ENCODE measurements at places on chromosomes 4 and X.

GRCh38 chrX:114906984-114907510 is 110.4 kb downstream of the IL13RA2 start:
- DNase-seq = no peak

DNA sequence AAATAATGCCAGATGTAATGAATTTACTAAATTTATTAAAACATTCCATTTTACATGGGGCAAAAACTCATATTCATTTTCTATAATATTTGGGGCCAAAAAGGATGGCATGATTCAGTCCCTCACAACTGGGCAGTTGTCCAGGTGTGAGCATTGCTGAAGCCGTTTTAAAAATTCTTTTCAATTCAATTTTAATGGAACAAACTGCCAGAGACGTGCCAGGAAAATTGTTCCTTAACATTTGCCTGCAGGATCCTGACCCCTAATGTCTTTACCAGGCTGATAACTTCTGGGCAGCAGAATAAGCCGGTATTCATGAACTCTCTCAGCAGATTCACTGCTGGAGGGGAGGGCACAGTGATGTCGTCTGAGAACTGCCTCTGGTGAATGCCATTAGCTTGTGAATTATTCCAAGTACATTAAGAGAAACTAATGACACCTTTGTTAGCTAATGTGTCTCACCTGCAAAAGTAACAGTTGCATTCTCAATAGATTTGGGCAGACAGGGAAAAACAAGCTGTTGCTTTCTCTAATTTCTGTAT is 1445.1 kb upstream of the TENM3 start:
- no peak for DNase-seq

GRCh38 chr4:10105920-10106319 is 10.7 kb downstream of the WDR1 start:
- no peak for DNase-seq

DNA sequence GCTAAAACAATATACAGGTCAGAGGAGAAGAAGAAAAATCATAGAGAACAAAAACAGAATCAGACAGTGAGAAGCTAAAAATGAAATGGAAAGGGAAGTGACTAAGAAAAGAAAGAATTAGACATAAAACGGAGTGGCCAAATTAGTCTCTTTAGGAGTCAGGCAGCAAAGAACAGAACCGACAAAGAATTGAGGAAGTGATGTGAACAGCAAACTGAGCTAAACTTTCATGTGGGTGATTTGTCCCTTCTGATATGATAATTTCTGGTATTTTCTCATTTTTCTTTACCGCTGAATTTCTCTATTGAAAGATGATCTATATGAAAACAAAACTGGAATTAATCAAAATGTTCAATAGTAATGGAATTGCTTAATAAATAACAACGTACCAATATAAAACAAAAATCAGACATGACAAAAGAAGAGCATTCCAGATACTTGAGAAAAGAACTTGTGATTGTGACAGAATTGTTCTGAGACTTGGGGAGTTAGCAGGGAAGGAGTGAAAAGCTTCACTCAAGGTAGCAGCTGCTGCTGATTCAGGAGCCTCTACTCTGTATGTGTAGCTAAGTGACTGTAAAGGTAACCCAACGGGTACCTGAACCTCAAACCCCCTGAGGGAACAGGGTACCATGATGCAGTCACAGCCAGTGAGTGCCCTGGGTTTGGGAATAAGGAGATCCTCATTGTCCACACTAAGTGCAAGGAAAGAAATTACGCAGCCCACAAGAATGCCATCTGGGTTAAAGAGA is 8.8 kb downstream of the TAPT1 start:
- DNase-seq = no peak

DNA sequence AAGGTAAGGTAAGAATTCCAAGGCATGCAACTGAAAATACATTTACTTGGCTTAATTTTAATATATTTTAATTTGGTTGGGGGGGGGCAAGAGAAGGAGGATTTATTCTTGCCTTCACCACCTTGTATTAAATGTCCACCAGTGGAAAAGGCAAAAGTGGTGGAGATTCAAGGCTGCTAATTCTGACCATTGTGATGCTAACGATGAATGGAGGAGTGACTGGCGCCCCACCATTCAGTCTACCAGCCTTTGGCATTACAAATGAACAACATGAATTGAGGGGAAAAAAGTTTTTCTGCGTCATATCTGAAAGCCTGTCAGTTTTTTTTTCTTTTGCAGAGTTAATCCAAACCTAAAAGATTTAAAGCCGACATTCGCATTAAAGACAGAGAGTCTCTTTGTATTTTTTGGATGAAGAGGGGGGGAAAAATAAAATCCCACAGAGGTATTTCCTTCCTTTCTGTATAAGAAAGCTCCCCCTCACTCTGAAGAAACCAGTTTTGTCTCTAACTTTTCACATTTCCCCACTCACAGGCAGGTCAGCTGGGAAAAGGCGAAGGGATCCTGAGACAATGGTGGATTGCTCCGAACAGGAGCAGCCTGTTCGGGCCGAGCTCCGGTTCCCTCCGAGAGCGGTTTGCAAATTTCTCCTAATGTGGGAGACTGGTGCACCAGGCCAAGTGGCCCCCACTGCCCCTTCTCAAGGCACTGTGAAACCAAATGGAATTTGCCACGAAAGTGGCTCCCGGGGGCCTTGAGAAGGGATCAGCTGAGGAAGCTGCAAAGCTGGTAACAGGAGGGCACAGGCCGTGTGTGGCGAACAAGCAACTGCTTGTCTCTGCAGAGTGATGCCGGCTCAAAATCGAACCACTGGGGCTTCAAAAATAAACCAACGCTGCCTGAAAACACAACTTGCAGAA is 28.1 kb downstream of the SHISA3 start:
- no peak for DNase-seq

- no peak for DNase-seq
Measured at GRCh38 chr4:67608027-67608426, 49.5 kb downstream of the STAP1 start.

GRCh38 chrX:107714206-107714891 is 61.2 kb downstream of the TSC22D3 start:
- no peak for DNase-seq

- DNase-seq = peak; percentile 83
Measured at GRCh38 chr4:159175085-159175988, 72.5 kb downstream of the RAPGEF2 start.

DNA sequence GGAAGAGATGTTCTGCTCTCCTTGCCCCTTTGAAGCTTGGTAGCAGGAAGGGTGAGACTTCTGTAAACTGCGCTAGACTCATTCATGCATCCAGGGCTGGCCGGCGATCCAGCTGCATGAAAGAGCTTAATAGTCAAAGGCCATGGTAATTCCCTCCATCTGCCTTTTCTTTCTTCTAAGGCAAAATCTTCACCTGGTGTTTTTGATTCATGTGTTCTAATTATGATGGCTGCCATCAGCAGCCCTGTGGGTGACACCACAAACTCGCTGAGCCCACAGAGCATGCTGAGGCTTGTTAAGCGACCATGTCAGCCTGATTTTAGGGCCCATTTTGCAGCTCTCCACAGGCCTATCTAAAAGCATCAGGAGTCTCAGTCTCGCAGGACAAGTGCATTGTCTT is 450.1 kb upstream of the TENM3 start:
- no peak for DNase-seq

DNA sequence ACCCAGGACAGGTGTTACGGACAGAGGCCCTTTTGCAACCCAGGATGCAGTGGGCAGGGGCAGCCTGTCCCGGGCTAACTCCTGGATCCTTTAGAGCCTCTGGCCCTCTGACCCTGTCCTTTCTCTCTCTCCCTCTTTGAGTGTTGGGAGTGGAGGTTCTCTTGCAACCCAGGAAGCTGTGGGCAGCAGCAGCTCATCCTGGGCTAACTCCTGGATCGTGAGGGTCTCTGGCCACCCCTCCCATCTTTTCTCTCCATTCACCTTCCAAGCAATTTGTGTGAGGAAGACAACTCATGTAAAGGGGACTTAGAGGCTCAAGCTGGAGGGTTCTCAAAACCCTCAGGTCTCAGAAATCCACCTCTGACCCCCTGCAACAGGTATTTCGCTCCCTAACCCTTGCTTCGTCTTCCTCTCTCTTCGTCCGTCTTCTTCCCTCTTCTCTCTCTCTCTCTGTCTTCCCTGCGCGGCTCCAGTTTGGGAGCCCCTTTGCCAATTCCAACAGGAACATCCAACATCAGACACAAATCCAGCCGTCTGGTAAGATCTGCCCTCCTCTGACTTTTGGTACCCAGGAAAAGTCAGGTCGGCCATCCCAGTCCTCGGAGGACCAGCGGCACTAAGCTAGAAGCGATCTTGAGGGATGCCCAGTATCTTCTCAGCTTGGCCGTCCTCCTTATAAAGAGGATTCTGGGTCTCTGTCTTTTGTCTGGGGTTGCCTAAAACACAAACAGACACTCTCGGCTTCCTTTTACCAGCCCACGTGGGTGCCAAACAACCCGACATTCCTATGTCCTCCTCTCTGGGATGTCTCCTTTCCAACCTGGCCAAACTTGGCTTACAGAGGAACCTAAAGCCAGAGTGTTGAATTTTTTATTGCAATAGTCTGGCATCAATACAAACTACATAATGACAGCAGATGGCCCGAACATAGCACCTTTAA is 7.9 kb downstream of the ASMTL start:
- no peak for DNase-seq

DNA sequence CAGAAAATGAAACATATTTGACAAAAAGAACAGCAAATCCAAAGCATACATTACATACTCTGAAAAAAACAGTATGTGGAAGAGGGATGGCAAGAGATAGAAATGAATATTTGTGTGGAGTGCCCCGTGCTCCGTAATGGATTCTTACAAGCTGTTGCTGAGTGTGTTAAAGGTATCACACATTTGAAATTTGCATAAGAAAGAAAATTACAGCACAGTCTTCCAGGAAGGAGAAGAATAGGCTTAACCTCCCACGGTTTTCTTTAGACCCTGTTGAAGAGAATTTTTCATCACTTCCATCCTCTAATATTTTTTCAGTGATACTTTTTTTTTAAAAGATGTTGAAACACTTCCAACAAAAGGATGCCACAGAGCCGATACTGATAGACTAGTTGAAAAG is 1489.4 kb downstream of the RAPGEF2 start:
- DNase-seq = no peak

DNA sequence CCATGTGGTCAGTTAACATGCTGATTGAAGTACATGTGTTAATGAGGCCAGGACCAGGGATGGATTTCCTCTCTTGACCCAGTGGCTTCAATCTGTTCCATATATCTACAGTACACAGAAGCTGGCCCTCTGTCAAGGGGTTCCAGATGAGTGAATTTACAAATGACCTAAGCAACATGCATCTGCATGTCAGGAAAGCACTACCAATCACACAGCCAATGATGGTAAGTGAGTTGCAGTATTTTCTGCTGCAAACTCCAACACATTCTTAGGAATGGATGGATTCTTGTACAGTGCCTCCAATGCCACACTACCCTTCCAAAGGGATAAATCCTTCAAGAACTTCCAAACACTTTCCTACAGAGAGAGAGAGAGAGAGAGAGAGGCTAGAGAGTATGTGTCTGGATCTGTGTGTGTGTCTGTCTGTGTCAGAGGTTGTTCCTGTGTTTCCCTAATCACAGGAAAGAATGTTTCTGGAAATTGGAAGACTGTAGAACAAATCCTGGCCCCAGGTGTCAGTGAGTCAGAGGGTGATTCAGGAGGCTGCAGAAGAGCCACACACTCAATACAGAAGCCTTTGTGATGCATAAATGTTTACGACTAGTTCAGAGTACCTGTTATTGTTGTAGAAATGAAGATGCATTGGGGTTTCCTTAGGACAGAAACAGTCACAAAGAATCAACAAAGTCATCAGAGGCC is 107.5 kb downstream of the GUCY2F start:
- DNase-seq = no peak

DNA sequence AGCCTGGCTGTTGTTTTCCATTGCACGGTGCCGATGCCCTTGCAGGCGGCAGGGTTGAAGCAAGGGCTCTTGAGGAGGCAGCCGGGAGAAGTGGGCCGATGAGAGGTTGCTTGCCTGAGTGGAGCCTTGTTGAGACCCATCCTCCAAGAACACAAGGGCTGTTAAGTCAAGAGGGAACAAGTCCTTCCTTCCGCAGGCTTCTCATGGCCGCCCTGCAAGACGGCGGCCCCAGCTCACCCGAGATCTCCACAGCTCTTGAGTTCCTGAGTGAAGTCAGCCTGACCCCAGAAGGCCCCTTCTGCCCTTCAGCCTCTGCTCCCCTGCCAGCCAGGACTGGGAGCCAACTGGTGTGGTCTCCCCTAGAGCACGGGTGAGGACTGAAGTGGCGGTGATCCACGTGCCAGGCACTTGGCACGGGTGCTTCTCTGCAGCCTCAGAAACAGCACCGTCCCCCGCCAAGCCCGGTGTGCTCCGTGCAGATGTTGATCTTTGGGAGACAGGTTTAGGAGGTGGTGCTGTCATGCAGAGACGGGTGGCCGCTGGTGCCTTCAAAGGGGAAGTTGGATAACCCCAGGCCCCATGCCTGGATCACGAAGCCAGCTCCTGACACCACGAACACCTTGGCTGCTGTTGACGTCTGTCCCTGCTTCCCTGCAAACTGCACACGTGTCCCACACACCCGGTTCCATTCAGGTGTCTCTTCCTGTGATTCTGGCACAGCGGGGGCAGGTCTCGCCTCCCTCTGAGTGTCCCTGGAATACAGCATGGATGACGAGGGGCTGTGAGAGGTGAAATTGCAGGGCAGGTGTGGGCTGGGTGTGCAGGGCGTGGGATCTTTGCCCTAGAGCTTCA is 164.4 kb upstream of the PSAPL1 start:
- DNase-seq = no peak

DNA sequence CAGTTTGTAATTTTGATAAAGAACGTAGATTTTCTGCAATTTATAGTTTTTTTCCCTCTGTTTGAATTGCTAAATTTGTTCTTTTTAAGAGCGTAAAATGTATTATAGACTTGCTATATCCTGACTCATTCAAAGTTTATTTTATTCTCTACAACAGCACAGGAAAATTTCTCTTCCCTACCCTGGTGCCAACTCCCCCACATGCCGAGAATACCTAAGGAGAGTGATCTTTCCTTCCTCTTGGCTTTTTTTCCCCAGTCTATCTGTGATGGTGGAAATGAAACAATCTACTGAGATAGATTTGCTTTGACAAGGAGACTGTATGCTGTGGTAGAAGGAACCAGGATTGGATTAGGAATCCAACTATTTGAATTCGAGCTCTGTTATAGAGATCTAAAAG is 271.6 kb downstream of the TLL1 start:
- no peak for DNase-seq

GRCh38 chr4:30553151-30553550 is 167.0 kb upstream of the PCDH7 start:
- DNase-seq = no peak

GRCh38 chrX:45743081-45743533 is 542.4 kb upstream of the DIPK2B start:
- no peak for DNase-seq

- no peak for DNase-seq
Measured at GRCh38 chrX:109857584-109858228, 124.6 kb upstream of the ACSL4 start.

- no peak for DNase-seq
Measured at GRCh38 chr4:23238848-23239247, 546.1 kb downstream of the GBA3 start.

- no peak for DNase-seq
Measured at GRCh38 chrX:29531336-29531735, 684.0 kb upstream of the MAGEB2 start.

DNA sequence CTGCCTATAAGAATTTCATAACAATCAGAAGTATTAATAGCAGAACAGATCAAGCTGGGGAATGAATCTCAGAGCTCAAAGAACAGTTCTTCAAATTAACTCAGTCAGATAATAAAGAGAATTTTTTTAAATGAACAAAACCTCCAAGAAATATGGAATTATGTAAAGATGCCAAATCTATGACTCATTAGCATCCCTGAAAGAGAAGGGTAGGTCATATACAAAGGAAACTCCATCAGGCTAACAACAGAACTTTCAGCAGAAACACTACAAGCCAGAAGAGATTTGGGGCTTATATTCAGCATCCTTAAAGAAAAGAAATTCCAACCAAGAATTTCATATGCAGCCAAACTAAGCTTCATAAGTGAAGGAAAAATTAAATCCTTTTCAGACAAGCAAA is 28.6 kb downstream of the CBR4 start:
- no peak for DNase-seq
